ENCODE measurements at places on chromosomes 5 and 9. TPM values are rescaled to one million over a fixed set of nuclear protein-coding genes. Genes with fewer than 3 reads are reported as not detected.

DNA sequence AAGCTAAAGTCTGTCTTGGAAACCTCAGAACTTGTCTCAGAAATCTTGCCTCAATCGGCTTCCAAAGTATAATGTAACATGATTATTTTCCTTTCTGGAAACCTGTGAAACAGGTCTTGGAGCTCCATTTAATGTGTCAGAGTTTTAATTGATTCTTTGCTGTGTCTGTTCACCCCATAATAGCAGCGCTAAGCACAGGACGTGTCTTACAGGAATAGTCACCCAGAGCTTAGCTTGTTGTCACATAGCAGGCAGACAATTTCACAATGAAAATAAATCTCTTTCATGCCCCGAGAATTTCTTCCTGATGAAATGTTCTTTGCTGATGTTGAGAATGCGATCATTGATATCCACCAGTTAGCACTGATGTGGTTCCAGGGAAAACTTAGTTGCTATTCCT, 40.2 kb upstream of the PTPN3 start:
- DNase-seq = no peak

DNA sequence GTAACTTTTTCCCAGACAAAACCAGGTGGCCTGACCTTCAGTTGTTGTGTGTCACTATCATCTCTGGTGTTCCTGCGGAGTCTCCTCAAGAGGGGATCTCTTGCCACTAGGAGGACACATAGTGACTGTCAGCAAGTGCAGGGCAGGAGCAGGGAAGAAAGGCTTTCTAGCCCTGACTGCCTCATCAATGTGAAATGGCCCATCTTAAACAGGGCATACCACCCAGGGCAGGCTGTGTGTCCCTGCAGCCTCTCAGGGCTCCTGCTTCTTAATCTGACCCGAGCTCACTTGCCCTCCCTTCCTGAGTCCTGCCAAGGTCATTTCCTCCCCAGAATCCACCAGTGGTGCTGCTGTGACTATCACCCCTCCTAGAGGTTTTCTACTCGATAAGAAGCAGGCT, 57.4 kb upstream of the SIMC1 start:
- no peak for DNase-seq

- no peak for DNase-seq
Observed at GRCh38 chr9:117354244-117354847, 60.5 kb downstream of the ASTN2 start.

GRCh38 chr5:32331217-32331934, 18.6 kb upstream of the MTMR12 start:
- DNase-seq = no peak

GRCh38 chr9:18568973-18569372, 95.0 kb downstream of the ADAMTSL1 start:
- no peak for DNase-seq

GRCh38 chr9:91837981-91838731, 111.9 kb downstream of the ROR2 start:
- DNase-seq = no peak

DNA sequence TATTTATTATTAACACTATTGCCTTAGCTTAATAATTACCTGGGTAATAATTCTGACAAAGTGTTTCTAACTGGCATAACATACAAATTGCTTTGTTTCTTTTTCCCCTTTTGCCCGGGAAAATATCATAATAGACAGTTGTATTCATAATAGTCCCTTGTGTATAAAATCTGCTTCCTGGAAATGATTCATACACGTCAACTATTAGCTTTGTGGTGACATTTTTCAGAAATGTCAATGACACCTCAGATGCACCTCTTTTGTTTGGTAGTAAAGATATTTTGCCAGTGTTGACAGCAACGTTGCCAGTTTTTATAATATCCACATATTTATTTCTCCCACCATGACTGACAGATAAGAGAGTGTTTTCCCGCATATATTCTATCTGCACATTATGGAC, 73.0 kb downstream of the RASEF start:
- DNase-seq = no peak

DNA sequence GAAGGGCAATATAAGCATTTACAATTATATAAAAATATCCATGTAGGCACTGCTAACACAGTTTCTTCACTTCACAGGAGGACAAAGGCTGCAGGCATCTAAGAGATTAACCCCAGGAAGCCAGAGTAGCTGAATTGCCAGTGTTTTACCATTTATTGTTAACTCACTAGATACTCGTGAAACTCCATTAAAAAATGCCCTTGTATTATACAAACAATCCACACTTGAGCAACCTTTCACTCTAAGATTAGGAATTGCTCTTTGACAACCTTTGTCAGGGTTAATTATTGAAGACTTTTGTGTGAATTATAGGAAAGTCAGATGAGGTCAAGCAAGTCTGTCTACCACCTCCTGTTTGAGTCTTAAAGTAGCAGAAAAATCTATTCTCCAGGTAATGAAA, 317.8 kb downstream of the ADGRV1 start:
- no peak for DNase-seq

DNA sequence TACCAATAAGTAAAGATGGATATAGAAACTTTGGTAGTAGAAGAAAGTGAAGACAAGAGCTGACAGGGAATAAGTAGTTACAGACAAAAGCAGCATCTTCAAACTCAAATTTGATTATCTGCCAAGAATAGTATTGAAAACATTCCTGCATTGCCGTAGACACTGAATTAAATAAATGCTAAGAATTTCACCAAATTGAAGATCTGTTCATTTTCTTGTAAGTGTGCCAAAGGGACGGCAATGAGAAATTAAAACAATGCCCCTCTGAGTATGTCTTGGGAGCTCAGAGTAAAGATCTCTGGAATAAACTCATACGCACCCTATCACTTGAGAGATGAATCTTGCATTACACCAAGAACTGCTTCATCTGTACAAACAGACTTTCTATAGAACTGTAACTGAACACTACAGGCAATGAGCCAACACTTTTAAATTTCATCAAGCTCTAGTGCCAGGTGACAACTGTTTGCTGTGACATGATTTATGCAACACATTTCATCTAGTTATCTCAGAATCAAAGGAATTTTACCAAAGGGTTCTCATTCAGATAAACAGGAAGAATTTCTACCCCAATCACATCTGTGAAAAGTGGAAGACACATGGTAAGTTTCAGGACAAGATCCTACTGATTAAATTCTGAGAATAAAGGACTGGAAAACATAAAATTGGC, 66.9 kb downstream of the RFX3 start:
- no peak for DNase-seq

DNA sequence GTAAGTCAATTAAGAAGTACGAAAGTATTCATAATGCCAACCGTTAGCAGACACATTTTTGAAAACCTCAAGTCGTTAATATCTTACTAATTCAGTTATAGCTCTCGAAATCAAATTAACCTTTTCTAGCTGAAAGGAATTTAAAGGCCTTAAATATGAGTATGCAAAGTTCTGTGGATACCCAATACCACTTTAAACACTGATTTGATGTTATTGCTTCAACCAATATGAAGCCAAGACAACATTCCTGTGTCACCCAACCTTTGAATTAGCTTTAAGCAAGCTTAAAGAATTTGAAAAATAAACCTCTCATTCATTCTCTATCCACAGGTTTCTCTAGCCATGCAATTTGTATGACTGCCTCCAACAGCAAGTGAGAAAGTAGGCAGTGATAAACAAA, 204.5 kb downstream of the MCTP1 start:
- DNase-seq = no peak

DNA sequence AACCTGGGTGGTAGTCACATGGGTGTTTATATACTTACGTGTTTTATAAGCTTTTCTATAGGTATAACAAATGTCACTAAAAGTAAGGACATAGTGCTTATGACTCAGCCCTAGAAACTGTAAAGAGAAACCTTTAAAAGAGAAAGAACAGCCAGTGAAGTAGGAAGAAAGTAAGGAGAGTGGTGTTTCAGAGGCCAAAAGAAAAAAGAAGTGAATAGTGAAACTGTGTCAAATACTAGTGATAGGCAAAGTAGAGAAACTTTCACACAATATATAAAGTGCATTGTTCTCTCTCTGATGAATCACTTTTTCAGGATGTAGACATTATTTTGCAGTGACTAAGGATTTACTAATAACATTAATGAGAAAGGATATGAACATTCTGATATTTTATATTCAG, 74.2 kb upstream of the SUSD1 start:
- DNase-seq = no peak

Gene ADRB2
- polyA plus RNA-seq = 0.63 TPM

Gene ARL10
- polyA plus RNA-seq = 5.4 TPM

Gene ABO
- polyA plus RNA-seq = not detected

Gene TMC1
- not detected for polyA plus RNA-seq

Gene PDGFRB
- polyA plus RNA-seq = 118 TPM

Gene INSL6
- not detected for polyA plus RNA-seq
